ENCODE measurements at places on chromosomes 7 and 10.

DNA sequence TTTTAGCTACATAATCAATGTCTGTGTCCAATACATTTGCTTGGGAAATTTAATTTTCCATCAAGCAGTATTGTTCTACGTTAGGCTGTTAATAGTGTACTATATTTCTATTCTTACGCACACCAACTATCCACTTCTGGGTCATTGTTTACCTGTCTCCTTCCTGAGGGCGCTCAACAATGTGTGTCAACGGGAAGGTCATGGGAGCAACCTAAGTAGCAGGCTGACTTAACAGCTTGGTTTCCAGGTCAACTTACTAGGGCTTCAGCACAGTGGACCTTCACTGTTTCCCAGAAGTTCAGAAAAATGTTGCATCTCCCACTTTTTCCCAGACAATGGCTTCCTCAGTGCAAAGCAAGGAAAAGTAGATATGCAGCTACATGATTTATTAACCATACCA lies 13.7 kb downstream of the THSD7A start:
- no peak for DNase-seq

- no peak for DNase-seq
Measured at GRCh38 chr10:71294091-71294561, 24.9 kb upstream of the SLC29A3 start.

GRCh38 chr10:24340883-24341282 lies 131.9 kb downstream of the KIAA1217 start:
- DNase-seq = no peak

GRCh38 chr7:12481722-12482121 lies 78.1 kb upstream of the VWDE start:
- no peak for DNase-seq

All from activated CD8-positive, alpha-beta memory T cell treated with anti-CD3 and anti-CD28 coated beads for 24 hours (primary cell).